ENCODE measurements at places on chromosomes 11 and 22.

- peak; percentile 70 for DNase-seq
These were observed 907 bp downstream of the SERPINH1 start for GRCh38 chr11:75562836-75563484.

DNA sequence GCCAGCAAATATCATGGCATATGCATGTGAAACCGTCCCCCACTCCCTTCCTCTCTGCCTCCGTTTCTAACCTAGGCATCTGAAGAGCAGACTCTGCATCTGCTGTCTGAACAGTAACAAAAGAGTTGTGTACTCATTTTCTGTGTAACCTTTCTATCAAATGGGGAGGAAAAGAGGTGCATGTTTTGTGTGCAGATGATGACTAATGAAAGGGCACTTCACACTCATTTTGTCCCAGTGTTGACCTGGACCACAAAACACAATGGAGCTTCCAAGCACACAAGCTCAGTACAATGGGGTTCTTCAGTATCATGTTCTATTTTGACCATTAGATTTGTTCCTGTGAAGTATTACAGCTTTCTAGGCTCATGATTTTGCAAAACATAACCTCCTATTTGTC lies 13.0 kb downstream of the JHY start:
- no peak for DNase-seq

- peak; percentile 35 for DNase-seq
These were observed 66.8 kb downstream of the ZC3H12C start for GRCh38 chr11:110160016-110160415.

DNA sequence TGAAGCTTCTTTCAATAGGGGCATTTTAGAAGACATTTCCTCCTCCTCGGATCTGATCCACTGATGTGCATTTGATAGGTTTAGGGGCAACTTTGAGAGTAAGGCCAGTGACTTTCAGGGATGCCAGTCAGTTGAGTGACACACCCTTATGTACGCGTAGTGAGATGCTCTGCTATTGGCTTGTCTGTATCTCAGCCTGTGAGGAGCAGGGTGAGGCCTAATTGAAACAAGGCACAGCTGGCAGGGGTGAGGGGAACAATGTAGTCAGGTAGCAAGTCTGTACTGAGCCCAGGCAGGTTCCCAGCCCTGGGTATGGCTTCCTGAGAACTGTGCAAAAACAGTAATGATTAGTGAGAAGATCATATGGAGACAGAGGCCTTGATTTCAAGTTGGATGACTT lies 61.5 kb downstream of the STIM1 start:
- DNase-seq = no peak

- DNase-seq = no peak
These were observed 66.9 kb upstream of the TENM4 start for GRCh38 chr11:79507706-79508105.

- DNase-seq = peak; percentile 50
These were observed 24.4 kb downstream of the SREBF2 start for GRCh38 chr22:41857155-41857859.

GRCh38 chr11:776561-777287 lies 563 bp downstream of the GATD1 start:
- no peak for DNase-seq

DNA sequence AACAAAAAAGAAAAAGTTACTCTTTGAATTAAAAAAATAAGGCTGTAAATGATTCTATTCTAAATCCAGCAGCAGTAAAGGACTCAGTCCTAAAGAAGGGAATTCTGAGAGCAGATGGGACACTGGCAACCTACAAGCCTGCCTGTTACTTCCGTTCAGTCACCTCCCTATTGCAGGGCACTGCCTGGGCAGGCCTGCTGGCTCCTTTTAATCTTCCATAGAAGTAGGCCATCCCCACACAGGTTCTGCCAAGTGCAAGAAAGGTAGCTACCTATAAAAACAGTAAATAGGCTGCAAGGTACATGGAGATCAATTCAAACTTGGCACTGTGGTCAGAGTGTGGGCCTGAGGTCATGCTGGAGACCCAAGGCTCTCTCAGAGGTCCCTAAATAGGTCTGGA lies 136.4 kb downstream of the TRIM44 start:
- no peak for DNase-seq

DNA sequence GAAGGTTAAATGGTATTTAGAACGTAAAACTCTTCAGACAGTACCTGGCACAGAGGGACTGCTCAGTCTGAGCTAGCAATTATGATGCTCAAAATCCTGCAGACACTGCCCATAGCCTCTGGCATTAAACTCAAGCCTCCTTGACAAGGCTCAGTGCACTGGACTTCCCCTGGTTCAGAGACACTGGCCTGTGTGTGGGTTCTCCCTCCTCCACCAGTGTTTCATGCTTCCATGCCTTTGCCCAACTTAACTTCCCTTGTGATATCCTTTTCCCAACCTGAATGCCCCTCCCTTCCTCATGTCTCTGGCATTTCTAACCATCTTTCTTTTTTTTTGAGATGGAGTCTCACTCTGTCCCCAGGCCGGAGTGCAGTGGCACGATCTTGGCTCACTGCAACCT lies 9.1 kb downstream of the LTBP3 start:
- DNase-seq = no peak

DNA sequence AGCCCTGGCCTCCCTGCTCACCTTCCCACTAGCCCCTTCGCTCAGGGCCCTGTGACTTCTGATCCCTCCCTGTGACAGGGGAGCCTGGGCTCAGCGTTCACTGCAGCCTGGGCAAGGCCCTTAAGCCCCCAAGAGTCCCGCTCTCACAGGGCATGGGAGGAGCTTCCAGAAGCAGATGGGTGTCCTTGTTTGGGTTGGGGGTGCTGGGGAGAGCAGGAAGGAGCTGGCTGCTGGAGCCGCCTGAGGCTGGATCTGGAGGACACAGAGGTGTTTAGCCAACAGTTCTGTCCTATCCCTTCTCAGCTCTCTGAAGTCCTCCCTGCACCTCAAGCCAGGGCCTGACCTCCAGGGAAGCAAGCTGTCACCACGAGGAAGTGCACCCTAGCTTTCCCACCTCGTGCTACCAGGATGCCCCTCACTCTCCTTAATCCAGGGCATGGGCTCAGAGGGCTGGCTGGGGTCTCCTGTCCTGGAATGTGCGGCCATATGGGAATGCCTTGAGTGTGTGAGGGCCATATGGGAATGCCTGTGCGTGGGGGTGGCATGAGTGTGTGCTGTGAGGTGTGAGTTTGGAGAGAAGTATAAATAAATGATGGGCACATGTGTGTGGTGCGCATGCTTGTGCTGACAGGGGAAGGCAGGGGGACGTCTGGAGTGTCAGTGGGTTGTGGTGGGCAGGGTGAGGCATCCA lies 25.0 kb upstream of the TUB start:
- no peak for DNase-seq

- DNase-seq = peak; percentile 49
These were observed 39.7 kb downstream of the TPBGL start for GRCh38 chr11:75280227-75280701.

GRCh38 chr11:18722293-18722637 lies 3.7 kb downstream of the IGSF22 start:
- no peak for DNase-seq

DNA sequence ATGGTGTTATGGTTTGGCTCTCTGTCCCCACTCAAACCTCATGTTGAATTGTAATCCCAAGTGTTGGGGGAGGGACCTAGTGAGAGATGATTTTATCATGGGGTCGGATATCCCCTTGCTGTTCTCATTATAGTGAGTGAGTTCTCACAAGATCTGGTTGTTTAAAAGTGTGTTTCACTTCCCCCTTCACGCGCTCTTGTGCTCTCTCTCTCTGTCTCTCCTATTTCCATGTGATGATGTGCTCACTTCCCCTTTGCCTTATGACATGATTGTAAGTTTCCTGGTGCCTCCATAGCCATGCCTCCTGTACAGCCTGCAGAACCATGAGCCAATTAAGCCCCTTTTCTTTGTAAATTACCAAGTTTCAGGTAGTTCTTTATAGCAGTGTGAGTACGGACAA lies 765.1 kb downstream of the KCNA4 start:
- no peak for DNase-seq

GRCh38 chr11:74325649-74326645 lies 14.5 kb upstream of the P4HA3 start:
- peak; percentile 69 for DNase-seq

DNA sequence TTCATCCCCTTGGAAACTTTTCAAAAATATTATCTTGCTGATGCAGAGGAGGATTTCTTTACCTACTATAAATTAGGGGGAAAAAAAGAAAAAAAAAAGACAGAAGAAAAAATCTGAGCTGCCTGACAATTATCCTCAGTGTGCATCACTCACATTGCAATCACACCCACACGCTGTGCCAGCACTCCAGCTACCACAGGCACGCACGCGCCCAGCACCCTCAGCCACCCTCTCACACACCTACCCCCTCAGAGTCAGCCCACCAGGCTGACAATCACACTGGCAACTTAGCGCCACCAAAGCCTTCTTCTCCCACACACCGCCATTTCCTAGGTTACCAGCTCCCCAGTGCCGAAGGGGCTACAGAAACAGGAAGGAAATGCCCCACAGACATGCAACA lies 236.1 kb downstream of the KCNA4 start:
- no peak for DNase-seq

GRCh38 chr11:86673872-86674750 lies 1.7 kb upstream of the ME3 start:
- DNase-seq = no peak

DNA sequence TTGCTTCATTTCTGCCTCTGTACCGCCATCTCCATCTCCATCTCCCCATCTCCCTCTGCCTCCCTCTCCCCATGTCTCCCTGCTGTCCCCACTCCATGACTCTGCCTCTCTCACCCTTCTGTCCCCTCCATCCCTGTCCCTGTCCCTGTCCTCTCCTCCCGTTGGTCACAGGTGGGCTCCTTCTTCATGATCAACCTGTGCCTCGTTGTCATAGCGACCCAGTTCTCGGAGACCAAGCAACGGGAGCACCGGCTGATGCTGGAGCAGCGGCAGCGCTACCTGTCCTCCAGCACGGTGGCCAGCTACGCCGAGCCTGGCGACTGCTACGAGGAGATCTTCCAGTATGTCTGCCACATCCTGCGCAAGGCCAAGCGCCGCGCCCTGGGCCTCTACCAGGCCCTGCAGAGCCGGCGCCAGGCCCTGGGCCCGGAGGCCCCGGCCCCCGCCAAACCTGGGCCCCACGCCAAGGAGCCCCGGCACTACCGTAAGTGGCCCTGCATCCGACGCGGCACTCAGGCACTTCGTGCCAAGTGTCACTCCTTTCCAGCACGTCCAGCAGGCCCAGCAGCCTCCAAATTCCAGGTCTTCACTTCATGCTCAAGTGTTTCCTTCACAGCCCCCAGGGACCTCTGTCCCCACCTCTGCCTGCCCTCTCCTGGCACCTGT lies 76.0 kb downstream of the CACNA1I start:
- no peak for DNase-seq

DNA sequence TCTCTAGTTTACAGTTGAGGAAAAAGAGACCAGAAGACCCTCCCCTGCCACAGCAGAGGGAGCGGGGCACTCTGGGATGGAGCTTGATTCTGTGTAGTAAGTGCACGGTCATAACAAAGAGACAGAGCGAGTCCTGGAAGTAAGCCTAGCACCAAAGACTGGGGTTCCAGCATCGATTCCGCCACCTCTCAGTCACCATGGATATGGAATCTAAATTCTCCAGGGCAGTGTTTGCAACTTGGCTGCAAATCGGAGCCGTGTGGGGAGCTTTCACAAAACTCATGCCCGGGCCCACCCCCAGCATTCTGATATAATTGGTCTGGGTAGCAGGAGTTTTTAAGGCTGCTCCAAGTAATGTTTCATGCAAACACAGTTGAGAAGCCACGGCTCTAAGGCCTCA lies 129.5 kb upstream of the OPCML start:
- DNase-seq = no peak

DNA sequence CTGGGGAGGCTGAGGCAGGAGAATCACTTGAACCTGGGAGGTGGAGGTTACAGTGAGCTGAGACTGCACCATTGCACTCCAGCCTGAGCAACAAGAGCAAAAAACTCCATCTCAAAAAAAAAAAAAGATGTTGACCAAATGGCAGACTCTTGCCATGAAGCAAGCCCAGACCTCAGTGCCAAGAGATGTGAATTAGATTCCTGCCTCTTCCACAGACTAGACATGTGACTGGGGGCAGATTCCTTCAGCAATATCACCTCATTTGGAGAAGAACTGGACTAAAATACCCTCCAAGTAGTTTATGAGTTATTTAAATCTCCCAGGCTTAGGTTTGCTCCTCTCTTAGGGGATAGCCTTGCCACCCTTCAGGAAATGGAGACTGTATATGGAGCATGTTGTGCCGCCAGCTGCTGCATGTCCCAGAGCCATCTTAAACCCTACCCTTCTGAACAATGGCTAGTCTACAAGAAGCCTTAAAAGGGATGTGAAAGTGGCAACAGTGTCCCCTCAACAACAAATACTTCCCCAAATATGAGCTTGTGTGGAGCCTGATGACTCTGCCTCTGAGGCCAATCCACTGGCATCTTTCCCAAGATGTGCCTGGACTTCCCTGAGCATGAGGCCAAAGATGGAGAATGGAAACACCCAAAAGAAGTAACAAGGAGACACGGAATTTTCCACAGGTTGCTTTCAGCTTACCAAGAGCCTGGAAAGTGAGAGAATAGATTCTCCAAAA lies 763 bp upstream of the MS4A7 start:
- no peak for DNase-seq

DNA sequence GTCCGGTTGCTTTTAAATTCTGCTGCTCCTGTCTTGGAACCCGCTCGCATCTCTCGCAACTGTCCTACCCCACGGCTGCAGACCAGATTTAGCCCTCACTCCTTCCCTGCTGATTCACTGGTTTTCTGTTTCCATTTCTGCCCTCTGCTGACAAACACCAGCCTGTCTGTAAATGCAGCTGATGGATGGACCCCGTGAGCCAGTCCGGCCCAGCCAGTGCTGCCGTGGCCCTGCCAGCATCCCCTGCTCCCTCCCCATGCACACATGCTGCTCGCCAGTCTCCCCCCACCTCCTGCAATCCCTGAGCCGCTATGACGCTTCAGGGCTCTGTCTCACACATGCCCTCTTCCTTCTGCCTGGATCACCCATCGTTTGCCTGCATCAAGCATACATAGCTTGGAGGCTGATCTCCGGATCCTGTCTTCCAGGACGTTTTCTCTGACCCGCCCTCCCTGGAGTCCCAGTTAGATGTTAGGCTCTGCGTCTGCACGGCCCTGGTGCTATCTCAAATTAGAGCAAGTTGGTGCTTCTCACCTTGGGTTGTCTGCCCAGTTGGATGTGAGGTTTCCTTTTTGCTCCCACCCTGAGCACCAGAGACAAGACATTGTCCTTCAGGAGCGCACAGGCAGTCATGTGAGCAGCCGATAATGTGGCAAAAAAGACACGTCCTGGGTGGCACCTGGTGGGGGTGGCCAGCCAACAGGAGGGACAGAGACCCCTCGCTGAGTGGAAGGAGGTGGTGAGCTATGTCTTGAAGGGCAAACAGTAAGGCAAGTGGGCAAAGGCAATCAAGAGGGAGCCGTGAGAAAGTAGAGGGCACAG lies 4.3 kb upstream of the ACR start:
- DNase-seq = peak; percentile 48

GRCh38 chr11:130587658-130588057 lies 139.2 kb downstream of the ADAMTS15 start:
- DNase-seq = no peak

DNA sequence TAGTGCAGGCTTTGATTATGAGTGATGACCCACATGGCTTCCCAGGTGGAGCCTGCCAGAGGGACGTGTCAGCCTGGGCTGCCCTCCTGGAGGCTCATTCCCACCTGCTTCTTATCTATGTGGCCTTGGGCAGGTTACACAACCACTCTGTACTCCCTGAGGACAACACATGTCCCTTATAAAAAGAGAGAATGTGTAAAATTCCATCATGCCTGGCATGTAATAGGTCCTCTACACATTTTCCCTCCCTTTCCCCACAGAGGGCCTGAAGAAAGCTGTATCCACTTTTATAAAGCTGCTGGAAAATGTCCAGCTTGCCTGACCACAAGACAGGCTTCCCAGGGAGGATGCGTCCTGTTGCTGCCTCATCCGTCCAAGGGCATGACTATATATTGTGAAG lies 55.0 kb upstream of the VSTM5 start:
- peak; percentile 92 for DNase-seq

Measured in amniotic epithelial cell (primary cell).